K562 (cell line): ENCODE measurements at places on chromosomes 1 and 21.

DNA sequence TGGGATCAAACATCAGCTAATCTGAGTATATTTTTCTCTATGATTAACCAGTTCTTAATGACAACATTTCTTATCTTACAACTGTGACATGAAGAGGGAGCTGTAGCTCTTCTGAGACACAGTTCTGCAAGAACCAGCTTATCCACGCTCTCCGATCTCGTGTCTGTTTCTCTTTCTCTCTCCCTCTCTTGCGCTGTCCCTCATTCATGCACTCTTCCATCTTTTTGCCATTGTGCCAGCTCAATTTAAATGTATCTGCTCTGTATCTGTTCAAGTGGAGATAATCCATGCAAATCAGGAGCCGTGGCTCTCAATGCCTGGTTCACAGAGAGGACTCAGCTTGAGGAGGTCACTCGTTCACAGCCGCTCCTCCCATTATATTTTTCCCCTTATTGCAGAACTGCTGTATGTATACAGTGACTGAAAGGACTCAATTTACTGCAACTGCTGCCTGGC, 494.7 kb upstream of the ADGRL2 start:
- DNase-seq: no peak

DNA sequence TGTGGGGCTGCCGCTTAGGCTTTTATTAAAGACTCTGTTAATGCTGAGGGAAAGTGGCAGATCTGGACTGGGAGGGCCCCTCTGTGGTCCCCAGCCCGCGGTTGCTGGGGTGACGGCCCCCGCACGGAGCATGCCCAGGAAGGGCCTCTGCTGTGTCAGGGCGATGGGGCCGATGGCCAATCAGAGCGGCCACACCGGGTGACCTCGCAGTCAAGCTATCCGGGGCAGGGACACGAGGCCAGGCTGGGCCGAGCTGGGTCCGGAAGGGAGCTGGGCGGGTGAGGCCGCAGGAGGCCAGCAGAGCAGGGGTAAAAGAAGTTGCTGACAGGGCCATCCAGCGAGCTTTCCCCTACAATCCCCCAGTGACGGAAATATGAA, 145.1 kb downstream of the CASZ1 start:
- DNase-seq: peak; percentile 64

- DNase-seq: no peak
Measured at GRCh38 chr1:11957398-11957797, 22.8 kb upstream of the MFN2 start.

DNA sequence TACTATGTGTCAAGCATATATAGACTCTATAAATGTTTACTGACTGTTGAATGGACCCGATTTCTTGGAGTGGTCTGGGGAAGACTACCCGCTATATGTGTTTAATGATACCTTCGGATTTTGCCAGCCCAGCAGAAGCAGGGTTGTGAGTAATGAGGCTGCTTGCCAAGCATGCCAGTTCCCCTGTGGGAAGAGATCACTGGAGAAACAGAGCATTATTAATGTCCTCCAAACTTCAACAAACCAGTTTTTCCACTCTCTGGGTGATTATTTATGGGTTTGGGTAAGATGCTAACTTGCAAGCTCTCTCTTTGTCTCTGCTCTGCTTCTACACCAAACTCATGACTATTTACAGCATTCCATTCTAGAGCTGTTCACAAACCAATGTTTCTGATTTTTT, 25.1 kb upstream of the PHGDH start:
- no peak for DNase-seq

GRCh38 chr1:62299426-62300200, 19.6 kb downstream of the KANK4 start:
- DNase-seq: no peak

DNA sequence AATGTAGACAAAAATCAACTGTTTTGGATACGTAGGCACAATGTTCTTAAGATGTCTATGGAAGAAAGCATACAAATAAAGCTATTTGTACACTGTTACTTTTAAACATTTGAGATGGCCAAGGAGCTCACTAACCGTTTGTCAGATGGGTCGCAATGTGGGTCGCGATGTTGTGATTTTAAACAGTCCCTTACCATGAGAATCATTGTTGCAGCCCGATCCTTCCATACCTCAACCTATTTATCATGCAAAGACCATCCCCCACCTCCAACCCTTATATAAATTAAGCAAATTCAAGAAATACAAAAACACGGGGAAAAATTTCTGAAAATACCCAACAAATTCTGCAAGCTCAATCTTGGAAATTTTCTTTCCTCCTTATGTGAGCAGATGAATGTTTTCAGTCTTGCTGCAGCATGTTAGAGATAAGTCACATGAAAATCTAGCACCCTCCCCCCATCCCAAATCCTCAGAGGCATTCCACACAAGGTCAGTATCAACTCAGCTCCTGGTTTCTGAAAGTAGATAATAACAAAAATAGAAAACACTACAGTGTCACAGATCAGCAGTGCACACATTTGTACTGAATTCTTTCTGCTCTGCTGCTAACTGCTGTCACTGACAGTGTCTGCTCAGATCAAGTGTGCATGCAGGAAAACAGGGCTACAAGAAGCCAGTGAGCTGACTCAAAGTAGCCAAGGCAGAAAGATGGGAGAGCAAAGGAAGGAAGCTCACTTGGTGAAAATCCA, 92.9 kb upstream of the TTC39A start:
- DNase-seq: peak; percentile 48

DNA sequence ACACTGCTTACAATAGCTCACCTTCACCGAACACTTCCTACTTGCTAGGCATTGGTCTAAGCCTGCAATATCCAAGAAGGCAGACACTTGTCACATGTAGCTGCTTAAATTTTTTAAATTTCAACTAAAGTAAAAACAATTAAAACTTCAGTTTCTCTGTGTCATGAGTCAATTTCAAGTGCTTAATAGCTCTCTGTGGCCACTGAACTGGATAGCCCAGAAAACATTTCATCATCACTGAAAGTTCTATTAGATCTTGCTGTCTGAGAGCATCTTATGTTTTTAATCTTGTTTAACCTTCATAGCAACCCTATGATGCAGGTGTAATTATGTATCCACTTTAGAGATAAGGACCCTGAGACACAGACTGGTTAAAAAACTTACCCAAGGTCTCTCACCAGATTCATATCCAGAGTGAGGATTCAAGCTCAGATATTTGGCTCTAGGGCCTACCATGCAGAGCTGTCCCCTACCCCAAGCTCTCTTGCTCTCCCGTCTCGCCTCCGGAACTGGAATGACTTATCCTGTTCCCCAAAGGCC, 2.6 kb upstream of the FCRL6 start:
- no peak for DNase-seq

GRCh38 chr1:114093624-114094362, 59.9 kb downstream of the SYT6 start:
- no peak for DNase-seq

DNA sequence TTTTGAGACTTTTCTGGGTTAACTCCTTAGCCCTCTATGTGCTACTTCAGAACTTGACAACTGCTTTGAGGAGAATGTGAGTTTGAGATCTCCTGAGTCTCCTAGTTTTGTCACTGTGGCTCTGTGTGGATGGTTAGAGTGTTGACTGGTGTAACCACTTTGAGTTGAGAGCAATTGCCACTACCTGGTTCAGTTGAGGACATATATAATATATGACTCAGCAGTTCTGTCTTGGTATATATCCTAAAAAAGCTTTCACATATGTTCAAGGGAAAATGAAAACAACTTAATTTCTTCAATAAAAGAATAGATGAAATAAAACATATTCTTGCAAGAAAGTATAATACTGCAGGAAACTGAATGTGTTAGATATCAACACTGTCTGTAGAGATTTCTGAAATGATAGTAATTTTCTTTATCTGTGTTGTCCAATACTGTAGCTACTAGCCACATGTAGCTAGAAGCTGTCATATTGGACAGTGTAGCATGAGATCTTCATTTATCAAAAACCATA, 96.7 kb upstream of the QSOX1 start:
- peak; percentile 38 for DNase-seq

DNA sequence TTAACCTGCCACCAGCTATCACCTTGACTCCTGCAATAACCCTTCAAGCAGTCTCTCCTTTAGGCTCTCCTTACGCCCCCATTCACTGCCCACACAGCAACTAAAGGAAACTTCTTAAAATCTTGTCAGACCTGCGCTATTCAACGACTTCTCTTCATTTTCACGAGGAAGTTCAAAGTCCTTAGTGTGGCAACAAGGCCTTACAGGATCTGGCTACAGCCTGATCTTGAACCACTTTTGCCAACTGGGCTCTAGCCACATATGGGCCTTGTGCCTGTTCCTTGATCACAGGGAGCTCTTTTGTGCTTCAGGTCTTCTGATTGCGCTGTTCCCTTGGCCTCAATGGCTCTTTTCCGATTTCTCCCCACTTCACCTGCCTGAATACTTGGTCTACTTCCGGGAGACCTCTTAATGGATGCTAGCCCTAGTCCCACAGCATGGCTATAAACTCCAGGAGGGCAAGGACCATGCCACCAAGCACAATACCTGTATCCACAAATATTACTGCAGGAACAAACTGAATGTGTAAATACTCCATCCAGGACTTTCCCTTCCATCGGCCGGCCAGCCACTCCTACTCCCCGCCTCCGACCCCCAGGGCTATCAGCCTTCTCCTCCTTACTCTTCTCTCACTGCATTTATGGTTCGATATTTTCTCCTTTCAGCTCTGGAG, 2.3 kb upstream of the CTNNBIP1 start:
- peak; percentile 18 for DNase-seq

DNA sequence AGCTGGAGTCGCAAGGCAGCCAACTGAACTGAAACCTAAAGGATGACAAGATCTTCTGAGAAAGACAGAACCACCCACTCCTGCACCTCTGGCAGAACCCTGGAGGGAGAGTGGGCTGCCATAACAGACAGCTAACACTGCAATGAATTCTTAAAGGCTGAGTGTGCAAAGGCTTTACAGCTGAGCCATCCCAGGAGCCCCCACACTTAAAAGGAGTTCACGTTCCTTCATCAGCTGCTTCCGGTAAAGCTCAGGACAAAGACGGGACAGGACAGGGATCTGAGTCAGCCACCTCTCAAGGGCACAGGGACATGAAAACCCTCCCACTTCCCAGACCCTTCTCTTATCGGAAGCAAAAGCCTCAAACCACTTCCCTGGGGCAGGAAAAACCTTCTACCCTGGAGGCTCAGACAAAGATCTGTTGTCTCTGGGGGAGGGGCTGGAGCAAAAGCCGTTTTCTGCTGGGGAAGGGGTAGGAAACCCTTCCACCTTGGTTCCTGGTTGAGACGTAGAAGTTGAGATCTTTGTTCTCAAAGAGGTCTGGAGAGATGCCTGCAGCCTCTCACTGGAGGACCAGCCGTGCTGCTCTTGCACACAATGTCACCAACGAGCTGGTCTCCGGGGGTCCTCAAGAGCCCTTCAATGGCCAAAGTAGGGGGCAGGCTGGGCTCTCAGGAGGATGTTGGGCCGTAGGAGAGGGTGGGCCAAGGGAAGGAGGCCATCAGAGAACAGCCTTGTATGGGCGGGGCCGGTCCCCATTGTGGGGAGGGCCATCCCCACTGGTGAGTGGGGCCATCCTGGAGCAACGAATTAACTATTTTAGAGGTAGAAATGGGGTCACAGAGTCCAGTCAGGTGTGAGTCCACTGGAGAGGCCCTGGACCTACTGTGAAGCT, 452.4 kb downstream of the PTPRU start:
- DNase-seq: peak; percentile 51

GRCh38 chr1:246012341-246012740, 494.7 kb downstream of the SMYD3 start:
- DNase-seq: peak; percentile 72
